ENCODE measurements at places on chromosomes 6 and 20.

DNA sequence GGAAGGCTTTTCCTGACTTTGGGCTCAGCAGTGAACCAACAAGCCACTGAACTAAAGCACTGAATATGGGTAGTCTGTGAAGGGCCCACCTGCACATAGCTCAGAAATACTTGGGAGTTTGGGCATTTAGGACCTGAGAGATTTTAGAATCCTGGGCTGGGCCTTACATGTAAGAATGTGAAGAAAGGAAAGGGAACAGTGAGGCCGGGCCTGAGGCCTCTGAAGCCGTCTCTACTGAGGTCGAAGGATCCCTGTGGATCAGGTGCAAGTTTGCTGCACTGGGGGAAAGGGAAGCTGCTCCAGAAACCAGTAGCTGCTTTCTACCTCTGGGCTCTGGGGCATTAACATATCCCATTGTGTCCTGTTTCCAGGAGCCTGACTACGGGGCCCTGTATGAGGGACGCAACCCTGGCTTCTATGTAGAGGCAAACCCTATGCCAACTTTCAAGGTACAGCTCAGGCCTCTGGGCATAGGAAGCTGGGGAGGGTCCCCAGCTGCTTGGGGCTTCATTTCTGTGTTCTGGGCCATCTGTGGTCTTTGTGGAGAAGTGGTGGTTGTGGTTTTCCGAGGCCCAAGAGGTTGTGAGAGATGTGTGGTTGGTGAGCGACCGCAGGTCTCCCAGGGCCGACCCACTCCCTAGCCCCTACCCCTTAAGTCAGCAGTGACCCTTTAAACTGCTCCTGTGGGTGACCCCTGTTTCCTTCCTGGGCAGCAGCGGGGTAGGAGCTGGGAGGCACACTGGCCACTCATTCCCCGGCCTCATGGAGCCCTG, 30.3 kb downstream of the PLCG1 start:
- DNase-seq, result no peak

DNA sequence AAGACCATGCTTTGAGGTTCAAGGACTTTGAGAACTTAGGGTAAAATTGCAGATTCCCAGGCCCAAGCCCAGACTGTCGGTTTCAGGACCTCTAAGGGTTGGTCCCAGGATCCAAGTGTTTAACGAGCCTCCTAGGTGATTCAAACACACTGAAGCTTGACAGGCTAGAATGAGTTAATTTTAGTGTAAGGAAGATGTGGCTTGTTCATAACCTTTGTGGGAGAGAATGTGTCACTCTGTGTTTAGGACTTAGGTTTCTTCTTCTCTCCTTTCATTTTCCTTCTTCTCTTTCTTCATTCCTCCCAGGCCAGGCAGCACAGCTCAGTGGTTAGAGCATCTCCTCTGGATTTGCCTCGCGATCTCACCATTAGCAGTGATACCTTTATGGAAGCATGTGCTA, 104.8 kb upstream of the KCNG1 start:
- no peak for DNase-seq

DNA sequence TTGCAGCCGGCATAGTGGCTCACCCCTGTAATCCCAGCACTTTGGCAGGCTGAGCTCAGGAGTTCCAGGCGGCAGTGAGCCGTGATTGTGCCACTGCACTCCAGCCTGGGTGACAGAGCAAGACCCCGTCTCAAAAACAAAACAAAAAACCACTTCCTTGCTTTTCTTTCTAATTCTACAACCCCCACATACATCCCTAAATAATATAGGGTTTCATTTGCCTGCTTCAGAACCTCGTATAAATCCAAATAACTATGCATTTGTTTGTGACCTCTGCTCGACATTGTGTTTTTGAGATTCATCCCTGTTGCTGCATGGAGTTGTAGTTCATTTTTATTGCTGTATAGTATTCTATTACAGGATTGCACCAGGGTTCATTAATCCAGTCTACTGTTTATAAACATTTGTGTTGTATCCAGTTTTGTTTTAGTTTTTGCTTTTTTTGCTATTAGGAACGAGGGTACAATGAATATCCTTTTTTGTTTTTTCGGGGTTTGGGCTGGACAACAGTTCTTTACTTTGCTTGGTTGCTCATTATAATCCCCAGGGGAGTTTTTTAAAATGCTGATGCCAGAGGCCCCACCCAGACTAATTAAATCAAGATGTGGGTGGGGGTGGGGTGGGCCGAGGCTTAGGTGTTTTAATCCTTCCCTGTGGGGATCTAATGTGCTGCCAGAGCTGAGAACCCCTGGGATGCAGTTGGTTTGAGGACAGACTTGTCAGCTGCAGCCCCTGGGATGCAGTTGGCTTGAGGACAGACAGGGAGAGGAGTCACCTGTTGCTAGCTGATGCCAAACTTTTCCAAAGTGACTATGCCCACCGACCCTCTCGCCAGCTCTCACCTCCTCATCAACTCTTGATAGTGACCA, 2.4 kb upstream of the SNAI1 start:
- DNase-seq, result no peak

DNA sequence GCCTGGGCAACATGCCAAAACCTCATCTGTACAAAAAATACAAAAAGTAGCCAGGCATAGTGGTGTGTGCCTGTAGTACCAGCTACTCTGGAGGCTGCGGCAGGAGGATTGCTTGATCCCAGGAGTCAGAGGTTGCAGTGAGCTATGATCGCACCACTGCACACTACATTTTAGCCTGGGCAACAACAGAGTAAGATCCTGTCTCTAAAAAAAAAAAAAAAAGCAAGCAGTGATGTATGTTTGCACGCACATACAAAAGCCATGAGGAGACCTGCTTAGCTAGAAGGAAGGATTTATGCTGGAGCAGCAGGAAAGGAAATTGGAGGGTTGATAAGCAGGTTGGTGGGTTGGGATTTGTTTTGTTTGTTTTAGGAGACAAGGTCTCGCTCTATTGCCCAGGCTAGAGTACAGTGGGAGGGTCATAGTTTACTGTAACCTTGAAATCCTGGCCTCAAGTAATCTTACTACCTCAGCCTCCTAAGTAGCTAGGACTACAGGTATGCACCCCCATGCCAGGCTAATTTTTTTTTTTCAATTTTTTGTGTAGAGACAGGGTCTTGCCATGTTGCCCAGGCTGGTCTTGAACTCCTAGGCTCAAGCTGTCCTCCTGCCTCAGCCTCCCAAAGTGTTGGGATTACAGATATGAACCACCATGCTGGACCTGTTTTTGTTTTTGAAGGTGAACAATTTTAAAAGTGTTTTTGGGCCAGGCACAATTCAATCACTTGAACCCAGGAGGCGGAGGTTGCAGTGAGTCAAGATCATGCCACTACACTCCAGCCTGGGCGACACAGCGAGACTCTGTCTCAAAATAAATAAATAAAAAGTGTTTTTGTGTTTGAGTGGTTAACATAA, 4.0 kb downstream of the ZSWIM3 start:
- DNase-seq, result no peak

GRCh38 chr6:144543006-144543871, 258.1 kb downstream of the UTRN start:
- no peak for DNase-seq

- no peak for DNase-seq
These were observed 95.0 kb upstream of the MLN start for GRCh38 chr6:33898771-33899170.

Data from fibroblast of gingiva (primary cell).